Sigmoid colon (tissue), 7 donors: ENCODE measurements at places on chromosomes 12 and 14. TPM values are rescaled to one million over a fixed set of nuclear protein-coding genes. Genes with fewer than 3 reads are reported as not detected.

LRTM2 gene
- total RNA-seq: not detected

DNA sequence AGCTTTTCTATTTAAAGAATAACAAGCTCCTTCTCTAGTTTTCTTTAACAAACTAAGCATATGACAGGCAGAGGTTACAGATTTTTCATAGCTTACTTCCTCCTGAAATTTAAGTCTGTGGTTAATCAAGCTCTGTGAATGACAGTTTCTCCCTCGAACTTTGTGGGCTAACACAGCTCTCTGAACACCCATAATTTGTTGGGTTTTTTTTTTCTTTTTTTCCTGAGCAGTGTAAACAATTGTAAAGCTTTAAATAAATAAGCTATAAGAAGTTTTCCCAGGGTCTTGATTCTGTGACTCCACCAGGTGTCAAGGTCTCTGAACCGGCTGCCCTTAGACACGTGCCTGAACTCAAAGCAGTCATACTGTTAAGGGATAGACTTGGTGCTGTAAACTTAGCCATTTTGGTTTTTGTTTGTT lies 128.1 kb upstream of the AMIGO2 start:
- no peak overlapping the region for H3K4me3 ChIP-seq
- H3K36me3 ChIP-seq: no peaks in the 10 kb centered on the region
- no peaks in the 10 kb centered on the region for H3K4me1 ChIP-seq
- H3K27ac ChIP-seq: no peak overlapping the region
- no peaks in the 10 kb centered on the region for H3K27me3 ChIP-seq

- no peaks in the 10 kb centered on the region for H3K36me3 ChIP-seq
- no peak overlapping the region for H3K27ac ChIP-seq
- H3K4me3 ChIP-seq: no peak overlapping the region
- no peak for DNase-seq
- H3K27me3 ChIP-seq: no peaks in the 10 kb centered on the region
- H3K4me1 ChIP-seq: no peaks in the 10 kb centered on the region
Observed at GRCh38 chr14:82595466-82595865, 1061.8 kb upstream of the SEL1L start.

DNA sequence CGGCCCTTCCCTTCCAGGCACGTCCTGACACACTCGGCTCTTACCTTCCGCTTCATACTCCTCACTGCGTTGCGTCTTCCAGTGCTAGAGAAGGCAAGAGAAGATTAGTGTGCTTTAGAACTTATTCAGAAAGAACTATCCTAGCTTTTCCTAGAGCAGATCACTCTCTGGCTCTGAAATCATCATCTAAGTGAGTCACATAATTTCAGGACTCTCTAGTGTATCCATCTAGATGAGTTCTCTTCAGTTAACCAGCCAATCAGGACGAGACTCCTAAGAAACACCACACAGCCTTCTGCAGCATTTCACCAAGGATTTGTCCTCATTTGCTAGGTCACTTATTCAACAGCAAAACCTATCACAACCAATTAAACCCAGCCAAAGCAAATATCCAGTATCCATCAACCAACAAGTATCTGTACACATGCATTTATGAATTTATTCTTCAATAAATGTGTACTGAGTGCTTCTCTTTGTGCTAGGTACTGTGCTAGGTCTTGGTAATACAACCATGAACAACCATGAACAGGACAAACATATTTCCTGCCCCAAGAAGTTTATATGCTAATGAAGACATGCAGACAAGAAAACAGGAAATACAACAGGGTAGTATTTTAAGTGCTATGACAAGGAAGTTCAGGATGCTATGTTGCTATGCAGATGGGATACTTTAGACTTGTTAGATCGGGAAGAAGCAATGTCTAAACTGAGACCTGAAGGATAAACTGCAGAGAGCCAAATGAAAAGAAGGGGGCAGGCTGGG lies 52.1 kb downstream of the NIN start:
- no peak overlapping the region for H3K27ac ChIP-seq
- DNase-seq: no peak
- no peaks in the 10 kb centered on the region for H3K27me3 ChIP-seq
- peaks cover 9% of the 10 kb centered on the region for H3K4me1 ChIP-seq
- H3K4me3 ChIP-seq: no peak overlapping the region
- H3K36me3 ChIP-seq: no peaks in the 10 kb centered on the region

RILPL1 gene
- 18.8 TPM for total RNA-seq

GRCh38 chr12:124964836-124965462 lies 24.0 kb downstream of the DHX37 start:
- no peaks in the 10 kb centered on the region for H3K4me1 ChIP-seq
- H3K36me3 ChIP-seq: peaks cover 9% of the 10 kb centered on the region
- no peak for DNase-seq
- no peaks in the 10 kb centered on the region for H3K27me3 ChIP-seq
- H3K4me3 ChIP-seq: no peak overlapping the region
- no peak overlapping the region for H3K27ac ChIP-seq

DNA sequence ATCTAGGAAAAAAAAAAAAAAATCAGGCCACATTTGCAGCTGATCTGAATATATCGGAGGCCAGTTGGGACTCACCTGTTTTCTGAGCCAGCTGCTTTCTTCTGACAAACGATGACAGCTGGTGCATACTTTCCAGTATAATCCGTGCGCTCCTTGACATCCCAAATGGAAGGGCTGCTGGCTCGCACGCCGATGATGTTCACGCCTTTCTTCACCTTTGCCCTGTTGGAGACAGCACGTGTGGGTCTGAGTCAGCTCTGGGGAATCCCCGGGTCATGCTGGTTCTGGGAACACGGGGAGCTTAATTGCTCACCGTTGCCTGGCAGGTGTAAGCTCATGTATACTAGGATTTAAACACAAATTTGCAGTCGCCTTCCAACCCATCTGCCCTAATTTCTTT lies 372.8 kb downstream of the TMEM132D start:
- no peak overlapping the region for H3K4me3 ChIP-seq
- no peak for DNase-seq
- no peaks in the 10 kb centered on the region for H3K36me3 ChIP-seq
- no peaks in the 10 kb centered on the region for H3K4me1 ChIP-seq
- no peaks in the 10 kb centered on the region for H3K27me3 ChIP-seq

GRCh38 chr12:94290353-94290752 lies 142.0 kb downstream of the PLXNC1 start:
- H3K4me3 ChIP-seq: no peak overlapping the region
- no peaks in the 10 kb centered on the region for H3K4me1 ChIP-seq
- no peaks in the 10 kb centered on the region for H3K27me3 ChIP-seq
- no peaks in the 10 kb centered on the region for H3K36me3 ChIP-seq
- peak overlapping the region; percentile 69 for H3K27ac ChIP-seq

DNA sequence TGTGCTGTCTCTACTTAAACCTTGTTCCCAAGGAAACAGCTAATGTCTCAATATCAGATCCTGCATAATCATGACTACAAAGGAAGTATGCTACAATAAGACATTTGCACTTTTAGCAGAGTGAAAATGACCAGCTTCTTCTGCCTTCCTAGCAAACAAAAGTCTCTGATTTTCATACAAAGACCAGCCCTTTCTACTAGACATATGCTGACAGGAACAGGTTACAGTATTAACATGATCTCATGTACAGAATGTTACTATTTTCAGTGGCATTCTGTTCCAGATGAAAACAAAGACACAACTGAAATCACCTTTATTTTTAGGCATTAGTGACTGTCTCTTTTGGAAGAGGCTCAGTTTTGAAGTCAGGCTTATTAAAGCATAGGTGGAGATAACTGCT lies 228.6 kb downstream of the MED13L start:
- no peak overlapping the region for H3K4me3 ChIP-seq
- H3K27me3 ChIP-seq: no peaks in the 10 kb centered on the region
- no peaks in the 10 kb centered on the region for H3K36me3 ChIP-seq
- peaks cover 67% of the 10 kb centered on the region for H3K4me1 ChIP-seq
- no peak for DNase-seq
- H3K27ac ChIP-seq: no peak overlapping the region

GRCh38 chr14:64614805-64615391 lies 65.1 kb downstream of the PPP1R36 start:
- no peak for DNase-seq
- no peaks in the 10 kb centered on the region for H3K27me3 ChIP-seq
- H3K4me1 ChIP-seq: peaks cover 47% of the 10 kb centered on the region

GRCh38 chr14:97692084-97692483 lies 894.9 kb downstream of the VRK1 start:
- no peaks in the 10 kb centered on the region for H3K4me1 ChIP-seq
- H3K27ac ChIP-seq: no peak overlapping the region
- H3K27me3 ChIP-seq: no peaks in the 10 kb centered on the region
- no peaks in the 10 kb centered on the region for H3K36me3 ChIP-seq

DNA sequence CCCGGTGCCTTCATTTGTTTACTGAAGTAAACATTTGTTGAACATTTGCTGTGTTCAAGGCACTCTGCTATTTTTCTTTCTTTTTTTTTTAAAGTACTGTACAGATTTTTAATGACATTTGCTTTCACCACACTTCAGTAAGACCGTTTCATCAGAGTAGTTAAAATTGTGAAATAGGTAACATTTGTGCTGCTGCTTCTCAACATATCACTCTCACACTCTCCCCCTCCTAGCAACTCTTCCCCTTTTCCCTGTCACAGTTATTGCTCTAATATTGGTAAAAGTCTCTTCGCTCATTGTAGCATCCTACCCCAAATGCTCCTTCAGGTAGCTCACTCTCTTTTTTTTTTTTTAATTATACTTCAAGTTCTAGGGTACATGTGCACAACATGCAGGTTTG lies 49.6 kb downstream of the SRGAP1 start:
- no peaks in the 10 kb centered on the region for H3K36me3 ChIP-seq
- no peak overlapping the region for H3K27ac ChIP-seq
- H3K4me1 ChIP-seq: peaks cover 19% of the 10 kb centered on the region
- H3K27me3 ChIP-seq: no peaks in the 10 kb centered on the region

- H3K36me3 ChIP-seq: no peaks in the 10 kb centered on the region
- DNase-seq: no peak
- no peak overlapping the region for H3K4me3 ChIP-seq
Observed at GRCh38 chr12:80861641-80862378, 75.9 kb downstream of the LIN7A start.

PSMC1 gene
- total RNA-seq: 67.3 TPM

GRCh38 chr14:89598548-89599186 lies 181.6 kb upstream of the FOXN3 start:
- H3K27me3 ChIP-seq: no peaks in the 10 kb centered on the region
- H3K4me3 ChIP-seq: no peak overlapping the region
- H3K27ac ChIP-seq: no peak overlapping the region
- H3K4me1 ChIP-seq: no peaks in the 10 kb centered on the region

DNA sequence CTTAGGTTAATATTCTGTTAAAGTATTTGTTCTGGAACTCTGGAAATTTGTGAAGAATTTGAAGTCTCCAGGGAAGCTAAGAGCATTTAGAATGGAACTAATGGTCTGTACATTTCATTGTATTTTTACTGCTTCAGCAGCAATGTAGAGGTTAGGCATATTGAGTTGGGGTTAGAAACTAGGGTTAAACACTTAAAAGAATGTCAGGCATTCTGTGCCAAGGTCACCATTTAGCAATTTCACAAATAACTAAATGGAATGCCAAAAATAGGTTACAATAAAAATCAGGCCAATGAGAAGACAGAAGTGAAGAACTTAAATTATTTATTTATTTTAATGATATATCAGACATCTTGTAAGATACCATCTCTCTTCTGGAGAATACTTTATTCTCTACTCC lies 210.8 kb downstream of the C12orf50 start:
- no peak overlapping the region for H3K4me3 ChIP-seq
- no peaks in the 10 kb centered on the region for H3K36me3 ChIP-seq
- no peak for DNase-seq
- H3K27me3 ChIP-seq: no peaks in the 10 kb centered on the region
- H3K4me1 ChIP-seq: no peaks in the 10 kb centered on the region

DNA sequence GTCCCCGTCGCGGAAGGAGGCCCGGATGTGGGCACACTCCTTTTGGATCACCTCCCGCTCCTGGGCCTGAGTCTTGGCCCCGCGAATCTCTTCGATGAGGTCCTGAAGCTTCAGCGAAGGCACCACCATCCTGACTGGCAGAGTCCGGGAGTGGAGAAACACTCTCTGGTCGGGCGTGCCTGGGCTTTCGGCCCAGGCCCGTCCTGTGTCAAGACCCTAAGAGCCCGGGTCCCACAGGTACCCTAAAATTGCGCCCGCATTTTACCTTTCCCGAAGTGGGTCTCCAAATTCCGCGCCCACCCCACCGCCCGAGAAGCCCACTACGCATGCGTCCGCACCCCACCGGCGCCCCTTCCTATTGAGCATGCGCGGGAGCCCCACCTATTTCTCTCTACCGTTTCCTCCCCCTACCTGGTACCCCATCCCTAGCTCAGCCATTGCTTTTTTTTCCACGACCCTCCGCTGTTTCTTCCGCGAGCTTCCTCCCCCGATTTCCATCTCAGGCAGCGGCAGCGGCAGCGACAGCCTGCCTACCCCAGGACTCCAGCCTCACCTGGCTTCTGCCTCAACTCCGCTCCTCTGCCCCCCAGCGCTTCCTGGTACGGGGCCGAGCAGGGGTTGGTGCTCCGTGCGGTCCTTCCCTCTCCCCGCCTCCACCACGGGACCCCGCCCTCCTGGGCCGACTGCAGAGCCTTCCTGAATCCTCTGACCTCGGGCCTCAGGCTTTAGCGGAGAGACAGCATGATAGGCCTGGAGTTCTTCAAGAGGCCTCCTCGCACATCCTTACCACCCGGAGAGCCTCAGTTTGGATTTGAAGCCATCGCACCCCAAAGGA lies at the start of gene AP1G2:
Gene AP1G2, minus strand, starts transcription at position 606 of the 835 bp plus-strand sequence. Its CDS starts 477 bp downstream, at position 129.
- H3K4me3 ChIP-seq: peak within 1 kb of the TSS; percentile 50
- H3K36me3 ChIP-seq: no peaks in the 10 kb centered on the region
- peaks cover 14% of the 10 kb centered on the region for H3K4me1 ChIP-seq

- no peak overlapping the region for H3K4me3 ChIP-seq
- H3K36me3 ChIP-seq: no peaks in the 10 kb centered on the region
- DNase-seq: no peak
- H3K27me3 ChIP-seq: no peaks in the 10 kb centered on the region
Observed at GRCh38 chr12:4197922-4198763, 75.4 kb upstream of the CCND2 start.

APOLD1 gene
- total RNA-seq: 13.9 TPM

HNF1A gene
- not detected for total RNA-seq

ASCL1 gene
- not detected for total RNA-seq

- no peaks in the 10 kb centered on the region for H3K36me3 ChIP-seq
- H3K27me3 ChIP-seq: no peaks in the 10 kb centered on the region
- no peak for DNase-seq
- H3K27ac ChIP-seq: no peak overlapping the region
- H3K4me3 ChIP-seq: no peak overlapping the region
- H3K4me1 ChIP-seq: no peaks in the 10 kb centered on the region
Observed at GRCh38 chr14:93533842-93534241, 103.1 kb downstream of the UNC79 start.

LRP1-AS gene
- total RNA-seq: not detected

CDK17 gene
- total RNA-seq: 64.9 TPM

DNA sequence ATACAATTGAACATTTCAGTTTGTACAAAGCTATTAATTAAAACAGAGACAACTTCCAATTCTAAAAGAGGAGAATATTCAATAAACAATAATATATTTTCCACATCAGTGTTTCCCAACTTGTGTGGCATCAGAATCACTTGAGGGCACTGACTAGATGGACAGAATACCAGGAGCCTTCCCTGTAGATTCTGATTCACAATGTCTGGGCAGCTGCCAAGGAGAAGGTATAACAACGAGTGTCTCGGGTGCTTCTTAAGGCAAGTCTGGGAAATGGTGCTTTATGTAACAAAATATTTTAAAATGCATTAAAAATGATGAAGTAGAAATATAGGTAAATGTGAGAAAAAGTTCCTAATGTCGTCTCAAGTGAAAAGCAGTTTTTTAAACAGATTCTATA lies 26.2 kb downstream of the GALC start:
- H3K36me3 ChIP-seq: peaks cover 15% of the 10 kb centered on the region
- H3K27me3 ChIP-seq: no peaks in the 10 kb centered on the region
- no peak overlapping the region for H3K27ac ChIP-seq
- no peaks in the 10 kb centered on the region for H3K4me1 ChIP-seq
